ENCODE measurements at places on chromosomes 3 and 15. TPM values are rescaled to one million over a fixed set of nuclear protein-coding genes. Genes with fewer than 3 reads are reported as not detected.

AGBL1 gene
- 0.19 TPM for total RNA-seq

TRPM1 gene
- not detected for total RNA-seq

CHL1 gene
- total RNA-seq, result 2.5 TPM

C3orf33 gene
- total RNA-seq, result 7.2 TPM

SRGAP3 gene
- total RNA-seq, result 10.1 TPM

P2RY1 gene
- 4.8 TPM for total RNA-seq

PDIA3 gene
- 176 TPM for total RNA-seq

ZNF662 gene
- 6.6 TPM for total RNA-seq

GOLGA8Q gene
- 1.1 TPM for total RNA-seq

NPAP1 gene
- not detected for total RNA-seq

PP2D1 gene
- total RNA-seq, result not detected

SLC2A2 gene
- not detected for total RNA-seq

LYSMD2 gene
- total RNA-seq, result 6.9 TPM

DNA sequence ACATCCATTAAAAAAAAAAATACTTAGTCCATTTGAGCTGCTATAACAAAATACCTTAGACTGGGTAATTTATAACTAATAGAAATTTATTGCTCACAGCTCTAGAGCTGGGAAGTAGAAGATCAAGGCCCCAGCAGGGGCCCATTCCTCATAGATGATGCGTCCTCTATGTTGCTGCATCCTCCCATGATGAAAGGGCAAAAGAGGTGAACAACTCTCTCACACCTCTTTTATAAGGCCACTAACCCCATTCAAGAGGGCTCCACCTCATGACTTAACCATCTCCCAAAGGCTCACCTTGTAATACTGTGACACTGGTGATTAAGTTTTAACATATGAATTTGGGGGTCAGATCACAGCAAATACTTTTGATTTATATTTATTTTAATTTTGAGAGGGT lies 3.0 kb upstream of the TLNRD1 start:
- DNase-seq, result no peak

DNA sequence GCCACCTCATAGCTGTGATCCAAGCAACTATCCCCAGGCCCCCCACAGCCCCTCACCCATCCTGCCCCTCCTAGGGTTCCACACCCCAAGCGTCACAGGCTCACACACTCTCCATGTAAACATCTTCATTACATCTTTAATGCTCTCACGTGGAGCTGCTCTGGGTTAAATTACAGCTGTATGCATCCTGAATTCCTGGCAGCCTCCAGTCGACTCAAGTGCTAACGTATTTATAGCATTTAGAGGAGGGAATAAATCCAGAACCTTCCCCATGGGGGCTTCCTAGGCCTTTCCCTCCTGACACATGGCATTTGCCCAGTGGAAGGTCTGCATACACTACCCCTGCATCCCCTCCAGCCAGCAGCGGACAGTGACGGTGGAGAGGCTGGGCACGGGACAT lies 9.6 kb downstream of the C3orf18 start:
- DNase-seq, result no peak

GRCh38 chr3:66050821-66051220 lies 12.1 kb upstream of the MAGI1 start:
- DNase-seq, result no peak

- DNase-seq, result no peak
Measured at GRCh38 chr15:51782357-51782896, 31.0 kb downstream of the TMOD2 start.

DNA sequence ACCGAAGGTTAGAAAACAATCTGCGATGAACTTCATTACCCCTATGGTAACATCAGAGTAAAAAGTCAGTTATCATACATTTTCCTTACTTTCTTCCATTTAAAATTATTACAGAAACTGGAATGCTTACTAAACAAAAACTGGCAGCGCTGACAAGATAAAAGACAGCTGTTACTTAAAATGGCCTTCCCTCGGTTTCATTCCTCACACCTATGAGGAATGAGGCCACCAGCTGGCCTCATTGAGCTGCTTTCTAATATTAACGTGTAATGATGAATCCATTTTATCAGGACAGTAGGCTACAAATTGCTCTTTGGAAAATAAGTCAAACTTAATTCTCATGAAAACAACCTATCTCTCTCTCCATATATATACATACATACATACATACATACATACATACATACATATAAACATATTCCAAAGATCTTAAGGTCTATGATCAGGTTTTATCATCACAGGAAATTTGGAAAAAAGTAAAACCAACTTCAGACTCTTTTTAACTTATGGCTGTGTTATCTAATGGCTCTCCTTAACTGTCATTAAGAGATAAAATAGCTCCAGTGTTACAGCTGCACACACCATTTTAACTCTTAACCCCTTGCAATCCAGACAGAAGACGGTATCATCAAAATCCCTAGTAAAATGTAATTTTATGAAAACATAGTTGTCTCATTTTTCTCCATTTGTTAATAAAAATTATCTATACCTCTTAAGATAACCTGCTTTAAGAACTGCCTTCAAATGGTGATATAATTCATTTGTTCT lies 5.2 kb downstream of the CCNL1 start:
- DNase-seq, result no peak

- DNase-seq, result no peak
Measured at GRCh38 chr15:43127752-43128151, 5.6 kb upstream of the TMEM62 start.

DNA sequence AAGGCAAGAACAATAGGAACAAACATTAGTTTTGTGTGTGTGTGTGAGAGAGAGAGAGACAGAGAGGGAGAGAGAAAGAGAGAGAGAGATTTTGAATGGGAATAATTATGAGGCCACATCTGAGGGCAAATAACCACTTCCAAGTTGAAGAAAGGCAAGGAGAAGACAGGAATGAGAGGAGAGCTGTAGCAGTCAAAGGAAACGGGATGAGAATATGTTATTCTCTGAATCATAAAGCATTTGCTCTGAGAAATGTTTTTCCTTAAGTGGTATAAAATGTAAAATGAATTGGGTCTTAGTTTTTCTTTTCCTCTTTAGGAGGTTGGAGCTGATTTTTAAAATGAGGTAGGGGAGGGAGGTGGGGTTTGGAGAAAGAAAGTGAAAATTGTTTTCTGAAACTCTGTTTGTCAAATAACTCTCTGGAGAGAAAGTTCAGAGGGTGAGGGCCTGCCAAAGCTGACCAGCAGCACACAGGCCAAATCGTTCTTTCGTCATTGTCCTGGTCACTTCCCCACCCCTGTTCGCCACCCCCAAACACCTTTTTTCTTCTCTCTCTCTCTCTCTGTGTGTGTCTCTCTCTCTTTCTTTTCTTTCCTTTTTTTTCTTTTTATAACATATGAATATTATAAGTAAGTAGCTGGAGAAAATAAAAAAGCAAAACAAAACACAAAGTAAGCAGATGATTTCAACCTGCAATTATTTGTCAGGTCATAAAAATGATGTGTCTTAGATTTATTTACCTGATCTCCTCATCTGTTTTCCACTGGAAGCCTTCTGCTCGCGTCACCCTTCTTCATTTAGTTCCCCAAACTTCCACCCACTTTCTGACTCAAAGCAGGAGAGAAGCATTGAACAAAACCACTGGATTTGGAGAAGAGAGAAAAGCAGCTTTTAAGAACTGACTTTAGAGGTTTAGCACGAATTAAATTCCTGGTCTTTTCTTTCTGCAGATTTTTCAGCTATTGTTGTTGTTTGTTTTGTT lies 110.6 kb downstream of the LPP start:
- no peak for DNase-seq

DNA sequence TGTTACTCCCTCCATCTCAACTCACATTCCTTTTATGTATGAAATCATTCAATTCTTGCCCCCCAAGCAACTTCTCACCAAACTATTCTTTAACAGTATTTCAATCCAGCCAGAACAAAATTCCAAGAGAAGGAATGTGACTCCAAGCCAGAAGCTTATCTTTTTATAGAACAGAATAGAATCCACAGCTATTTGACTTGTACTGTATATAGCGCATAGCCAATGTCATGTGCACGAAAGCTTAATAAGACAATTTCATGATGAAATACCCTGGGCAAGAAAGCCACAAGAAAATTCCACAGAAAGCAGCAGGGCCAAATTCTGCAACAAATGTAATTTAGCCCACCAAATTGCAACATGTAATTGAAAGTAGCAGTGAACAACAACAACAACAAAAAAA lies 127.6 kb upstream of the UBE2E2 start:
- DNase-seq, result no peak

DNA sequence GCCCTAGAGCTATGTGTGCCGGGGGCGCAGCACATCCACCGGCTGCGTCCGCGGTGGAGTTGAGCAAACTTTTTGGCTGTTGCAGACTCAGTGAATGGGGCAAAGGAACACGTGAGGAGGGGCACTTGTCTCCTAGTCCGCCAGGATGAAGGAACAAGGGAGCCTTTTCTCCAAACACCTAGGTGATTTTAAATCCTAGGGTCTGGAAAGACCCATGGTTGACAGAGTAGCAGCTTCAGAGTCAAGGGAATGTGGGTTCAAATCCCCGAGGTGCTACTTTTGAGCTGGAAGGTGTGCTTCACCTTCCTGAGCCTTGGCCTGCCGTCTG lies 648 bp downstream of the ACAN start:
- DNase-seq, result no peak

DNA sequence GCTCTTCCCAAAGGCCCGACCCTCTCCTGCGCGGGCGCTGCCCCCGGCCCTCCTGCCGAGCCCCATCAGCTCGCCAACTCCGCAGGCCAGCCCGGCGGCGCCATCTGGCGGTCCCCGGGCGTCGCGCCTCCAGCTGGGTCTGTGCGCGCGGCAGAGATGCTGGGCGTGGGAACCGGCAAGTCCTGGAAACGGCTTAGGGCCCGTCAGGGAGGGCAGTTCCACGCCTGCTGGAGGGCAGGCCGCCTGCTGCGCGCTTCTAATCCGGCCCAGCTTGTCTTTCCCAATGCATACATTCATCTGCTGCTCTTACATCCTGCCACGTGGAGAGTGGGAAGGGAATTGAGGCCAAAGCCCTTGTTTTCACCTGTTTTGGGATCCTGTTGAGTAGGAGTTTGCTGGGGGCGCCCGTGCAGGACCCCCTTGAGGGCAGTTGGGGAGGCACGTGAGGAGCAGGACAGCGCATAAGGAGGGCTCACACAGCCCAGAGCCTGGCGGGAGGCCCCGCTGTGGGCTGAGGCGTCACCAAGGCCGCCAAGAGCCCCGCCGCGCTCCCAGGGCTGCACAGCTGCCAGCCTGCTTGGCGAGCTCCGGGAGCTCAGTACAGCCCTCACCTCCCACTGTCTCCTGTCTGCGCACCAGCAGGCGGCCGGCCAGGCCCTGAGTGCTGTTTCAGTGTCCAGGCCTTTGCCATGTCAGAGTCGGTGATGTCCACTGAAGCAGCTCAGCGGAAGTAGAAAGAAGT lies 165.6 kb downstream of the NSMCE3 start:
- DNase-seq, result no peak

DNA sequence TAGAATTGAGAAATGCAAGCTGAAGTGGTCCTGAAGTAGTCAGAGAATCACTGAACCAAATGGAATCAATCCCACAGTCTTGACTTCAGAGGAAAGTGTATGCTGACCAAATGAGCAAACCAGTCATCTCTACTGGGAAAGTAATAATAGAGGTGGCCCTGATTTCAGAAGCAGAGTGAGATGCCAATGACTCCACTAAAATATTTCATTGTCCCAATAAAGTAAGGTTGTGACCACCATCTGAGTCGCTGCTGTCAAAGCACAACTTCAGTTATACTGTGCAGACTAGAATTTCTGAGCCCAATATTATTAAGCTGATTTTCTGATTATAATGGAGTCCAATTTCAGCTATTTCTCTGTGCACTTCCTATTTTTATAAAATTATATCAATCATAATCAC lies 334.4 kb upstream of the THBS1 start:
- no peak for DNase-seq

DNA sequence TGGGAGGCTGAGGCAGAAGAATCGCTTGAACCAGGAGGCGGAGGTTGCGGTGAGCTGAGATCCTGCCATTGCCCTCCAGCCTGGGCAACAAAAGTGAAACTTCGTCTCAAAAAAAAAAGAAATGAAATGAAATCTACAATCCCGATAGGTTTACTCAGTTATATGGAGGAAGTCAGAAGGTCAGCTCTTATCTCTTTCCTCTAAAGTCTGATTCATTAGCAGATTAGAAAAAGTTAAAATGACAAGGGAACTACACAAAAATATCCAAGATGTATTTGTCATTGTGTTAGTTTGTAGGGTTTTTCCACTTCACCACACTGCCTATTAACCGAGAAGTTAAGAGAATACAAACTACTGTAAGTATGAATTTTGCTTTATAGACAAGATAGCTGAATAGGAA lies 420.6 kb downstream of the SHQ1 start:
- no peak for DNase-seq

- no peak for DNase-seq
Measured at GRCh38 chr3:189673535-189673934, 42.3 kb downstream of the TP63 start.

GRCh38 chr3:134959516-134959915 lies 164.5 kb downstream of the EPHB1 start:
- DNase-seq, result no peak

DNA sequence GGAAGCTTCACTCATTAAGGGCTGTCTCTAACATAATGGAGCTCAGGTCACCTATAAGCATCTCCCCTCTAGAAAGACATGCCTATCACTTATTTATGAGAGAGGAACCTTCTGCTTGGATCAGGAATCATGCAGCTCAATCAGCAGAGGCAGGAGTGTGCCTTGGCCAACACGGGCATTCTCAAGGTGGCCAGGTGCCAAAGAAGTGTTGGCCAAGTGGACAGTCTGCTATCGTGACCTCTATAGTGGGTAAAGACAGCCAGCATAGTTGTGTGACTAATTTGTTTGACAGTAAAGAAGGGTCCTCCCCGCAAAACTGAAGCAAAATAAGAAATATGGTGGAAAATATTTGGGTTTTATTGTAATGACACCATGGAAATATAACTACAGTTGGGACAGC lies 14.7 kb upstream of the AGTR1 start:
- no peak for DNase-seq

- DNase-seq, result no peak
Measured at GRCh38 chr15:32123473-32123872, 93.2 kb downstream of the CHRNA7 start.

DNA sequence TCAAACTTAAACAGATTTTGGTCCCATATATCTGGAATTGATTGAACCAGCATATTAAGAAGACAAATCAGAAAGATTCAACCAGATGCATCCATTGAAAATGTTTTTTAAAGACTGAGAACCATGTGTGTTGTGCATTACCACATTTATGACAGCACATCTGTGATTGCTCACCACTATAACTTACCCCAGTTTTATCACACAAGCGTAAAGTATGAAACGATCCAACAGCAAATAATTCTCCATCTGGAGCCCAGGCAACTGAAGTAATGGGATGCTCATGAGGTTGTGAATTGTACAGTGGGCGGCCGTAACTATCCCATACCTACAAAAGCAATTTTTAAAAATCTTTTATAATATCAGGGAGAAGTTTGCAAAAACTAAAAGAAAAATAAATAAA lies 43.2 kb downstream of the IFT80 start:
- no peak for DNase-seq

DNA sequence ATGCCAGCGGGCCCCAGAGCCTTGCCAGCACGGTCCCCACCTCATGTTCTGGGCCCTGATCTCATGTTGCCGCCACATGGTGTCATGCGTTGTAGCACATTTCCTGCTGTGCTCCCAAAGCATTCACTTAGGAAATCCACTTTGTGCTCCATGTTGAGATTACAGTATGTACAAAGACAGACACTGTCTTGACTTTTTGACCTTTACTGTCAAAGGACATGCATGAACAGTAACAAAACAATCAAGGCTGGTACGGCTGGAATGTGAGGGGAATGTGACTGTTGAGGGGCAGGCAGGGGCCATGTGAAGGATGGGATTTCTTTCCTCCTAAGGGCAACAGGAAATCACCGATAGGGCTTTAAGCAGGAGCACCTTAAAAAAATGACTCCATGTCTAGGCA lies 53.3 kb upstream of the RPL32 start:
- no peak for DNase-seq

GRCh38 chr3:64070704-64071103 lies 47.4 kb upstream of the PSMD6 start:
- no peak for DNase-seq

Data from cardiac septum (tissue), 1 donor.